Spinal cord (tissue), 10 donors: ENCODE measurements at places on chromosomes 1 and 21.

DNA sequence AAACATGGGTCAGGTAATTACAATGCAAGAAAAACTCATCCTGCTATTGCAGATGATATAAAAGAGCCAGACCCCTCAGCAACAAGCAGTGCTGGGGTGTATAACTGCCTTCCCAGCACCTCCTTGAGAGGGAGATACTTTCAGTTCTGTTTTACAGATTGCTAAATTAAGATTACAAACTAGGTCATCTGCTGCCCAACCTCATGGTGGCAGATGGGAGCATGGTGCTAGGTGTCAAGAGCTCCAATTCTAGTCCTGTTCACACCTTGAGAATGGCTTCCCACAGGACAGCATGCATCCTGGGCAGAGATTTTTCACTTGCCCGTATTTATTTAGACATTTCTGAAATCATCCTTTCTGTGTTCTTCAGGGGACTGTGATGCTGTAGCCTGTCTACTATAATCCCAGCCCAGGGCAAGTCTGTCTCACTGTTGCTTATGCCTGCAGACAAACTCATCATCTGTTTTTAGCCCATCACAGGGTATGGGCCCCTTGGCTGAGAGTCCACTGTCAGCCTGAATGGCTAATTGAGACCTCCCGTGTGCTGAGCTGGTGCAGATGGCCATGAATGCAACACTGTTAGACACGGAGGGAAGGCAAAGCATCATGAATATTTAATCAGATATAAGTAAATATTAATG, 40.2 kb upstream of the PBX1 start:
- no peaks in the 10 kb centered on the region for H3K36me3 ChIP-seq
- no peaks in the 10 kb centered on the region for H3K27me3 ChIP-seq
- peaks cover 4% of the 10 kb centered on the region for H3K4me1 ChIP-seq
- no peak for DNase-seq
- H3K4me3 ChIP-seq = no peak overlapping the region
- H3K27ac ChIP-seq = no peak overlapping the region

DNA sequence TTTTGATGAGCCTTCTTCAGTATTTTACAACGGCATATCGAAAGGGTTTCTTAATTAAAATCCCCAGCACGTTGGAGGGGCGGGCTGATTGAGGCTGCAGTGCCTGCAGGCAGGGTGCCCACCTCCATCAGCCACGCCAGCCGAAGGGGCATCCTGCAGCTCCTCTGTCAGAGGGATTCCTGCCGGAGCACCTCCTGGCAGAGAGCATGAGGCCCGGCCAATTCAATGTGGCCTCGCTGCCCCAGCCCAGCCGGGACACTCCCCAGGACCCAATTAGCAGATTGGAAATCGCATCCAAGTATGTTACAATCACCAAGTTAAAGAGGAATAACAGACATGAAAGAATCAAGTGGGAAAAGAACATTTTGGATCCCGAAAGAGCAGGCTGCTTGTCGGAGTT, 216.6 kb downstream of the ST6GALNAC3 start:
- no peaks in the 10 kb centered on the region for H3K36me3 ChIP-seq
- DNase-seq = peak; percentile 54
- peaks cover 4% of the 10 kb centered on the region for H3K4me1 ChIP-seq

DNA sequence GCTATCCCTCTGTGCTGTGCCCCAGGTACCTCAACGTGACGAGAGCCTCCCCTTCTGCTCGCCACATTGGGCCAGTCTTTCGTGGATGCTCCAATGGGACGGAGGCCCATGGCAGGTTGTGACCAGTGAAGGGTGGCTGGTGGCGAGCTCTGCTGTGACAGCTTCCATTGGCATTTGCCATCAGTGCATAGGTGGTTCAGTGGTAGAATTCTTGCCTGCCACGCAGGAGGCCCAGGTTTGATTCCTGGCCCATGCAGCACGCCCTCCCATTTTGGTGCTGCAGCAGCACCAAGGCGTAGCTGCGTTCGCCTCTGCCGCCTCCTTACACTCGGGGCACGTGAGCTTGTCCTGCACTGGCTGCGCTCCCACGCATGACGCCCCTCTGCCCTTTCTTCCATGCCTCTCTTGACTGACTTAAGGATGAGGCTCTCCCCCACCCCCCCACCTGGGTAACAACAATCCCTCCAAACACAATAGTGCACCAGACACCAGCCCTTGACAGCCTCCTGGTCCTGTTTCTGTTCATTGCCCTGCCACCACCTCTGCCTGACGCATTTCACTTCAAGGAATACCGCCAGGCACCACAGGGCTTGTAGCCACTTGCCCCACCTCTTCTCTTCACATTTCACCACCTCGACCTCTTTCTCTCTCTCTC, 24.7 kb upstream of the FCGR2A start:
- H3K4me1 ChIP-seq = no peaks in the 10 kb centered on the region
- H3K4me3 ChIP-seq = no peak overlapping the region
- H3K27me3 ChIP-seq = peaks cover 20% of the 10 kb centered on the region
- DNase-seq = no peak

- no peaks in the 10 kb centered on the region for H3K36me3 ChIP-seq
Measured at GRCh38 chr1:223328566-223328965, 35.4 kb downstream of the SUSD4 start.

DNA sequence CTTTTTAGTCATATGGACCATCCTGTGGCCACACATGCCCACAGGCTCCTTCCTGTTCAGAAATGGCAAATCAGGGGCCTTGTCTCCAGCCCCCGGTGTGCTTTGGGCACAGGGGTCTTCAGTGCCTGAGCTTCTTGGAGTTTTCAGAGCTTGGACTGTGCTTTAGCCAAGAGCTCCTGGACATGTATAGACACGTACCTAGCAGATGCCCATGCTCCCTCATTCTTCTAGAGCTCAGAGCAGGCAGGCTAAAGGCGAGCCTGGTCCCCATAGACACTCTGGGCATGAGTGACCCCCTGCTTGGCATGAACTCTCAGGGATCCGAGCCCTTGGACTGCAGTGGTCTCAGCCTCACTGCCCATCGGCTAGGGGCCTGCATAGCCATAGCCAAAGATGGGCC, 106.8 kb downstream of the EPHB2 start:
- no peak for DNase-seq
- no peak overlapping the region for H3K4me3 ChIP-seq
- peaks cover 51% of the 10 kb centered on the region for H3K4me1 ChIP-seq
- H3K27ac ChIP-seq = no peak overlapping the region
- peaks cover 3% of the 10 kb centered on the region for H3K36me3 ChIP-seq

DNA sequence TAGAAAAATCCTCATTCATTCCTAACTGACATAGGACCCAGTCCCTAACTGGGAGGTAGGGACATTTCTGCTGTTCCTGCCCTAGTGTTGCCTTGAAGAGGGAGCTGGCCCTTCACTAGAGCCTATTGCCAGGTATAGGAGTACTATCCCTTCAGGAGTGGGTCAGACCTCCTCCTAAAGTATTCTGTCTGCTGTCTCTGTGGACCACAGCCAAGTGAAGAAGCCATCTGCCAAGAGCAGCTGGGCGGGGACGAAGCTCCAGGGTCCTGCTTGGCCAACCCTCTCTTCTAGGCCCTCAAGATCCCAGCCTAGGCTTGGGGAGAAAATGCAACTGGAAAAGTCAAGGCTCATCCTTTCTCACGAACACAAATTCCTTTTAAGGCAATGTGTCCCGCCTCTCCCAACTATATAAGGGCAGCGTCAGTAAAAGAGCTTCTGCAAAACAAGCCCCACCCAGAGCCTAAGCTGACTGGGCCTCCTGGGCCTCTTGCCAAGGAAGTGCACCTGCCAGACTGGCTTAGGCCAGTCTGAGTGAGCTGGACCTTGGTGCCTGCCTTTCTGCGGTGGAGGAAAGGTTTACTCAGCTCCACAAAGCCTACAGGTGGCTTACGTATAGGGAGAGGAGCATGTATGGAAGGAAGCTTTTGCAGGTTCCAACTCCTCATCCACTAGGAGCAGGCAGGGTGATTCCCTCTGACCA, 638 bp upstream of the TUFT1 start:
- H3K27ac ChIP-seq = peak overlapping the region; percentile 51
- no peaks in the 10 kb centered on the region for H3K27me3 ChIP-seq
- peaks cover 20% of the 10 kb centered on the region for H3K4me1 ChIP-seq
- peak overlapping the region; percentile 80 for H3K4me3 ChIP-seq

DNA sequence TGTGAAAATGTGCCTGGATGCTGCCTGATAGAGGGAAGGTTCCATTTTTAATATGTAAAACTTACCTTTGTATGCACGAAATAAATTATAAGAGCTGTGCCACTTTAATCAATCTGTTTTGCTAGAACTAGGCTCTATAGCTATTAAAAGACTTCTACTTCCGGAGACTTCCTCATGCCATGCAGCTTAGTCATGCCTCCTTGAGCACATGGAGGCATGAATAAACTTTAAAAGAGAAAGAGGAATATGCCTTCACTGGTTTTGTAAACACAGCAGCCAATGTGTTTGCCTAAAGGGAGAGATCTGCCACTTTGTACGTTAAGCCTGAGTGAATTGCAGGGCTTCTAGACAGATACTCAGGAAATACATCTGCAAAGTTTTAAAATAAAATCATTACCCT, 604.6 kb downstream of the LRRIQ3 start:
- no peak for DNase-seq
- H3K4me1 ChIP-seq = no peaks in the 10 kb centered on the region
- no peak overlapping the region for H3K4me3 ChIP-seq

DNA sequence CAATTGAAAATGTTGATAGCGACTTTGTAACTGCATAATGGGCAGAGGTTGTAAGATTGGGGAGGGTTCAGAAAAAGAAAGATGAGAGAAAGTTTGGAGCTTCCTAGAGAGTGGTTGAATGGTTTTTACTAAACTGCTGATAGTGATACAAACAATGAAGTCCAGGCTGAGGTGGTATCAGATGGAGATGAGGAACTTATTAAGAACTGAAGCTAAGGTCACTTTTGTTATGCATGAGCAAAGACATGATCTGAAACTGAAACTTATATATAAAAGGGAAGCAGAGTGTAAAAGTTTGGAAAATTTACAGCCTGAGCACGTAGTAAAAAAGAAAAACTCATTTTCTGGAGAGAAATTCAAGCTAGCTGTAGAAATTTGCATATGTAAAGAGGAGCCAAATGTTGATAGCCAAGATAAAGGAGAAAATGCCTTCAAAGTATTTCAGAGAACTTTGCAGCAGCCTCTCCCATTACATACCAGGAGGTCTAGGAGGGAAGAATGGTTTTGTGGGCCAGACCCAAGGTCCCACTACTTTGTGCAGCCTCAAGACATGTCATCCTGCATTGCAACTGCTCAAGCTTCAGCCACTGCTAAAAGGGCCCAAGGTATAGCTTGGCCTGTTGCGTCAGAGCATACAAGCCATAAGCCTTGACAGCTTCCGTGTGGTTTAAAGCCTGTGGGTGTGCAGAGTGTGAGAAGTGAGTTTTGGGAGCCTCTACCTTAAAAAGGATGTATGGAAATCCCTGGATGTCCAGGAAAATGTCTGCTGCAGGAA, 843.9 kb downstream of the AMY1C start:
- H3K27ac ChIP-seq = no peak overlapping the region
- H3K4me1 ChIP-seq = no peaks in the 10 kb centered on the region
- DNase-seq = no peak
- H3K4me3 ChIP-seq = no peak overlapping the region
- no peaks in the 10 kb centered on the region for H3K27me3 ChIP-seq

DNA sequence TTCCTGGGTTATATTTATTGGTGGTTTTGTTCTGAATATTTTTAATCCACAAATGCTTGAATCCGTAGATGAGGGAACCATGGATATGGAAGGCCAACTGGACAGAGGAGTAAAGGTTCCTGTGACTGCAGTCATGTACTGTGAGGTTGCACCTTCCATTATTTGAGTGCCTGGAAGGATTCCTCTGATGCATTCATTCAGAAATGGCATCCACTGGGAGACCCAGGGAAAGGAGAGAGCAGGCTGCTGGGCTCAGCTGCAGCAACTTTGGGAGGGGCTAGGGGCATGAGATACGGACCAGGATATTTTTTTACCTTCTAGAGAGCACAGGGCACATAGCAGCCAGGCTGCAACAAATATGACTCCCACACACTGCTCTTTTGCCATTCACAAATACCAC, 19.5 kb downstream of the AK2 start:
- peaks cover 34% of the 10 kb centered on the region for H3K36me3 ChIP-seq
- no peak for DNase-seq
- no peaks in the 10 kb centered on the region for H3K27me3 ChIP-seq
- H3K4me3 ChIP-seq = no peak overlapping the region
- no peak overlapping the region for H3K27ac ChIP-seq

DNA sequence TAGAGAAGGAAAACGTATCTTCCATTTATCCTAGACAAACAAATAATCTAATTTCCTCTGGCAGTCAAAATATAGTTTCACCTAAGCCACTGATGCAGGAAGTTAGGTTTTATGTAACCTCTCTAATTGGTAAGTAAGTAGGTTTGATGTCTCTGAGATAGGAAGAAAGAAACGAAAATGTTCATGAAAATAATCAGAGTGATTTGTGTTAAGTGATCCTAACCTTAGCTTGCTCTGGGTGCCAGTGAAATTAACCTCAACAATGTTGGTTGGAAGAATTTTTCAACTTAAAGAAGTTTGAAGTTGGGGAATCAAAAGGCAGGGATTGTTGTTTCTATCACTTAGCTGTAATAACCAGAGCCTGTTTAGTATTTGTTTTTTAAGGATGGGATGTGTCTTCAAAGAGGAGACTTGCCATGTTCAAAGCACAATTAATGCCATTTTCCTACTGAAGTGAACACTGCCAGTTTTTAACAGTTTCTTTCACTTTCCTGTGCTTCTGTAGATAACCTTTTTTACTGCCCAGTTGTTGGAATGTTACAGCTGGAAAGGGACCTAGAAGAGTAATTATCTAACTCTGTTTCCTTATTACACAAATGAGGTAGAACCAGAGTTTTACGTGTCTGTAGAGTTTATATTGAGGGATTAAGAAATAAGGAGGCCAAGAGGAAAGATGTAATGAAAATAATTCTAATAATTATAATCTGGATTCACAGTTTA, 18.4 kb downstream of the HIPK1 start:
- H3K36me3 ChIP-seq = peaks cover 3% of the 10 kb centered on the region
- no peak overlapping the region for H3K4me3 ChIP-seq
- DNase-seq = no peak
- no peak overlapping the region for H3K27ac ChIP-seq
- H3K4me1 ChIP-seq = peaks cover 4% of the 10 kb centered on the region

DNA sequence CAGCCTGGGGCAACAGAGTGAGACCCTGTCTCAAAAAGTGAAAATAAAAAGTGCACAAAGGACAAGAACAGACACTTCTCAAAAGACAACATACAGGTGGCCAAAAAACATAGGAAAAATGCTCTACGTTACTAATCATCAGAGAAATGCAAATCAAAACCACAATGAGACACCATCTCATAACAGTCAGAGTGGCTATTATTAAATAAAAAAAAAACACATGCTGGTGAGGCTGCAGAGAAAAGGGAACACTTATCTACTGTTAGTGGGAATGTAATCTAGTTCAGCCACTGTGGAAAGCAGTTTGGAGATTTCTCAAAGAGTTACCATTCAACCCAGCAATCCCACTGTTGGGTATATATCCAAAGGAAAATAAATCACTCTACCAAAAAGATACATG, 173.2 kb downstream of the SMYD3 start:
- no peaks in the 10 kb centered on the region for H3K27me3 ChIP-seq
- no peak overlapping the region for H3K27ac ChIP-seq
- H3K4me1 ChIP-seq = no peaks in the 10 kb centered on the region
- DNase-seq = no peak
- no peak overlapping the region for H3K4me3 ChIP-seq
- no peaks in the 10 kb centered on the region for H3K36me3 ChIP-seq

GRCh38 chr1:177525176-177525575, 354.4 kb downstream of the BRINP2 start:
- H3K4me3 ChIP-seq = no peak overlapping the region
- DNase-seq = no peak
- no peaks in the 10 kb centered on the region for H3K27me3 ChIP-seq
- H3K36me3 ChIP-seq = no peaks in the 10 kb centered on the region

- DNase-seq = peak; percentile 80
- H3K27ac ChIP-seq = no peak overlapping the region
- H3K4me3 ChIP-seq = no peak overlapping the region
- no peaks in the 10 kb centered on the region for H3K36me3 ChIP-seq
- no peaks in the 10 kb centered on the region for H3K27me3 ChIP-seq
Measured at GRCh38 chr1:209434066-209434465, 149.4 kb upstream of the CAMK1G start.
